Central memory CD8-positive, alpha-beta T cell (primary cell): ENCODE measurements at places on chromosomes 12 and 14.

- DNase-seq: no peak
These were observed 3.6 kb upstream of the TPI1 start for GRCh38 chr12:6863586-6864321.

GRCh38 chr12:123076604-123077297 is 74.1 kb downstream of the PITPNM2 start:
- DNase-seq: no peak

GRCh38 chr14:94945615-94946014 is 175.7 kb upstream of the GSC start:
- DNase-seq: peak; percentile 55

DNA sequence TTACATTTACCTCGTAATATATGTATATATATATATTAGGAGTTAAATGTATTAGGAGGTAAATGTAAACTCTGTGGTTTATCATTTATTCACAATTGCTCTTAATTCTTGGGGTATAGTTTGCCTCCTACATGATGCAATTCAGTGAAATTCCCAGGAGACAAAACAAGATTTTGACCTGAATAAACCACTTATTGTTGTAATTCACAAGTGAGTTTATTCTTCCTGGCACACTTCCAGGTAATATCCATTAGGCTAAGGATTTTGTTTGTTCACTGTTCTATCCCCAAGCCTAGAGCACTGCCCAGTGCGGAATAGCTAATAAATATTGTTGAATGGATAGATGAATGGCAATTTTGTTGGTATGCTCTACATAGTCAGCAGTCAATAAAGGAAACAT is 3.0 kb downstream of the SMIM10L1 start:
- DNase-seq: no peak

- DNase-seq: no peak
These were observed 228.7 kb upstream of the CRY1 start for GRCh38 chr12:107322063-107322462.

- no peak for DNase-seq
These were observed 100.5 kb upstream of the SLC38A2 start for GRCh38 chr12:46472893-46473633.
